Stimulated activated CD8-positive, alpha-beta memory T cell treated with anti-CD3 and anti-CD28 coated beads, Interleukin-4, amount 100 ng/mL, for 1 hour (primary cell): ENCODE measurements at places on chromosomes 3 and 15.

DNA sequence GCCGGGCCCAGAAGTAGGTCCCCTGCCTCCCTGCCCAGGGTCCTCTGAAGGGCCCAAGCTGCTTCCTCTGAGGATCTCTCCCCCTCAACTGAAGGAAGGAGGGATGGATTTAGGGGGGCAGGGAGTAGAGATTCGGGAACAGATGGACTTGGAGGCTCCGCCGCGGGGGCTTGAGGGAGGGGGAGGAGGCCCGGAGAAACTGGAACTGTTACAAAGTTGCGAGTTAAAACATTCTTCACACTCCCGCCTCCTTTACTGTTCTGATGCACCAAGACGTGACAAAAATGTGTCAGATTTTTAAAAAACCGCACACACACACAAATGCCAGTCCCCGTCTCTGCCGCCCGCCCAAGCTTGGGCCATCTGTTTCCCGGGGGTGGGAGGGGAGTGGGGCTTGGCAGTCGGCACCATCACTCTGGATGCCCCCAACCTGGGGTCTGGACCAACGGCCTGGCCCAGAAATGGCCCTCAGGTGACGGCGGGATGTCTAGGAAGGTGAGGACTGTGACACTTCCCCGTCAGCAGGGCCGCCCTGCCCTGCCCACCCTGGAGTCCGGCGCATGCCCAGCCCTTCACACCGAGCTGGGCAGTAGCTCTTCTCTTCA, 25.0 kb upstream of the LINGO1 start:
- no peak for DNase-seq

DNA sequence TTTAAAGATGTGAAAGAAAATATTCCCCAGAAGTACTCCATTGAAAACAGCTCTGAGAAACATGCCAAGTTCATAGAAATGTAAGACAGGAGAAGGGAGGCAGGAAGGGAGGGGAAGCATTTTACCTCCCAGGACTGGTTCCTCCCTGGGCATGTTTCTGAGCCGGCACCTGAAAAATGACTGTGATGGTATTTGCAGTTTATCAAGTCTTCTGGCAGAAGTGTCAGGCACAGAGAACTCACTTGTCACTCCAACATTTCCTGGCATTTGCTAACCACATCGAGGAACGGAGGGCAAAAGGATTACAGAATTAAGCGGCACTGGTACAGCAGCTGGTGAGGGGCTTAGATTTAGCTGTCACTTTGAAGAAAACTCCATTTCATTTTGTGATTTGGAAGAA, 1054.0 kb downstream of the TUSC7 start:
- no peak for DNase-seq

DNA sequence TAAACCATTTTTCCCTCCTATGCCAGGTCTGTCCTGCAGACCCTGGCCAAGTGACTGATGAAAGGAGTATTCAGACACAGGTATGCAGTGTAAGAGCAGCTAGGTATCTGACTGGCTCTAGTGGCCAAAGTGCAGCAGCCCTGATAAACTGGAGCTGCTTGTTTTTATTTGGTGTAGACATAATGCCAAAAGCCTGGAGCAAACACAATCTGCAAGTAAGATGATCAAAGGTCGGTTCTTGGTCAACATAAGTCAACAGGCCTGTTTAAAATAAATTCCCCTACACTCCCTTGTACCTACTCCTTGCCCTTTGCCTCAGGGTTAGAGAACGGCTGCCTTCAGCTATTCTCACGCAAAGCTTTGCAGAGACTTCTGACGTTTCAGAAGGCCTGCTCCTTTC, 1003.1 kb downstream of the ZPLD1 start:
- DNase-seq, result no peak

DNA sequence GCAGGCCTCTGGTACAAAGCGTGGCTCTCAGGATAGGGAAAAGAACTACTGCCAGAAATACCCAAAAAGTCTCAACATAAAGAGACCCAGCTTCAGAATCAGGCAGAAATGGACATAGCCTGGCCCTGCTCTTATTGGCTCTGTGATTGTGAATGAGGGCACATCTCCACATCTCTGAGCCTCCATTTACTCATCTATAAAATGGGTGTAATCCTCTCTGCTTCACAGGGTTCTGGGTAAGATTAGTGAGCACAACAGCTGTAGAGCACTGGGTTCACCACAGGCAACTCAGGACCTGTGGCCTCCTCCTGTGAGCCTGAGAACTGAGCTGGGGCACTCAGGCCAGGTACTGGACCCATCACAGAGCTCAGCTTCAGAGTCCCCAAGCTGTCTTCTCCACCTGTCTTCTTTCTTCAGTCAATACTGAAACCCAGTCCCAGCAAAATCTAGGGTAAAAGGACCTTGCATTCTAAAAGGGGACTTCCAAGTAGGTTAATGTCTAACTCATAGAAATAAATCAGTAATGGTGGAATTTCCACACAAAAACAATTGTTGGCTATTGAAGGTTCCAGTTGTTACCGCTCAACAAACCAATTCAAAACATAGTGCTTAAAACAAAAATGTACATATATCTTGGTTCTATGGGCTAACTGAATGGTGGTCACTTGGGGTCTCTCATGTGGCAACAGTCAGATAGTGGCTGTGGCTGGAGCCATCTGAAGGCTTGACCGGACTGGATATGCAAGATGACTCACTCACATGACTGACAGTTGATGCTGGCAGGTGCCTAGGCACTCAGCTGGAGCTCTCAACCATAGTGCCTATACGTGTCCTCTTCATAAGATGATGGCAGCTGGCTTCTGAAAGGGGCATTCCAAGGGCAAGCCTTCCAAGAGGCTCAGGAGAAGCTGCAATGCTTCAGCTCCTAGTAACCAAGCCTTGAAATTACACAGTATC, 47.3 kb downstream of the TRIM42 start:
- no peak for DNase-seq

- DNase-seq, result no peak
Measured at GRCh38 chr3:170220871-170221270, 1.4 kb upstream of the PRKCI start.

DNA sequence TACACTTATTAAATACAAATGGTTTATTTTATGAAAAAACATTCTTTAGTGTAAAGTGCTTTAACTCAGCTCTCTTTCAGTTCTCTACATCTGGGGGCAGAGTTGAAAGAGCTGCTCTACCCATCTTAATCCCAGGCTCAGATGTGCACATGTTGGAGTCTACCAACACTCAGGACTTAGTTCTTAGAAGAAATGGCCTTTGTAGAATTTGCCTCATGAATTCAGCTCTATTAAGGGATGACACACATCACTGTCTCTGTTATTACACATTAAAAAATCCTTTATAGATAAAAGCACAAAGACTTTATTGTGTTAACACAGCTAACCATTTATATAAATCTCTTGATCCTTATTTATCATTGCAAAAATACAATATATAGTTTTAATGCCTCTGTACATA, 31.7 kb upstream of the GSK3B start:
- no peak for DNase-seq

GRCh38 chr3:43055393-43055792, 50.5 kb downstream of the POMGNT2 start:
- no peak for DNase-seq

GRCh38 chr15:60392601-60392985, 5.2 kb downstream of the ANXA2 start:
- no peak for DNase-seq

DNA sequence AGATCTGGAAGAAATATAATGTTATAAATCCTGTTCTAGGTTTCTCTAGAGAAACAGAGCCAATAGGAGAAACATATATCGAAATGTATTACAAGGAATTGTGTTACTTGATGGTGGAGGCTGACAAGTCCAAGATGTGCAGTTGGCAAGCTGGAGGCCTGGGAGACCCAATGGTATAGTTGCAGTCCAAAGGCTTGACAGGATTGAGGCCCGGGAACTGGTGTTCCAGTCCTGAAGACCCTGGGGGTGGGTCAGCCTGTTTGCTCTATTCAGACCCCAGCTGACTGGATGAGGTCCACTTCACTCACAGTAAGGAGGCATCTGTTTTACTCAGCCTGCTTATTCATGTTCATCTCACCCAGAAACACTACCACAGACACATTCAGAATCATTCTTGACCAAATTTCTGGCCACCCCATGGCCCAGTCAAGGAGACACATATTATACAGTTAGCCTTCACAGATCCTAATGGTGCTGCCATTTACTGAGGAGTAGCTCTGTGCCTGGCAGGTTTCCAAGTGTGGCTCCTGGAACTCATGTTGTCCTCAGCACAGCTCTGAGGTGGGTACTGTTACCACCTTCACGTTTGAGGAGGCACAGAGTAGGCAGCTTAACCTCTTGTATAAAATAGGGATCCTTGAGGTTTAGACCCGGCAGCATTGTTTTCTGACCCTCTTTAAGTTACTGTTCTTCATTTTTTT, 3.7 kb downstream of the TRAK1 start:
- no peak for DNase-seq

- DNase-seq, result no peak
Measured at GRCh38 chr15:64634027-64634426, 141.4 kb downstream of the RBPMS2 start.

DNA sequence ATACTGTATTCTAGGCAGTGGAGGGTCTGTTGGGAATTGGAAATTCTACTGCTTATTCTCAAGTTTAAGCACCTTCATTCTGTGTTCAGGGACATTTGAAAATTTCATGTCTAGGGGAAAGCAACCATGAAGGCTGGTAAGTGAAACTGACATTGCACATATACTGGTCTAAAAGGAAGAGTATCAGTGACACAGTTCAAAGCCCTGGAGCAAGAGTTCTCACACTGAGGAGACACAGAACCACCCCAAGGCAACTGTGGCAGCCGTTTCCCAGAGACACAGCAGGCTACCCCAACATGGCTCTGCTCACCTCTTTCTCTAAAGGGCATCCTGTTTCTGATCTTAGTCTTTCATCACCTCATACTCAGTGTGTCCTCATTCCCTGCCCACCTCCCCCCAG, 67.5 kb downstream of the KCNMB2 start:
- no peak for DNase-seq

DNA sequence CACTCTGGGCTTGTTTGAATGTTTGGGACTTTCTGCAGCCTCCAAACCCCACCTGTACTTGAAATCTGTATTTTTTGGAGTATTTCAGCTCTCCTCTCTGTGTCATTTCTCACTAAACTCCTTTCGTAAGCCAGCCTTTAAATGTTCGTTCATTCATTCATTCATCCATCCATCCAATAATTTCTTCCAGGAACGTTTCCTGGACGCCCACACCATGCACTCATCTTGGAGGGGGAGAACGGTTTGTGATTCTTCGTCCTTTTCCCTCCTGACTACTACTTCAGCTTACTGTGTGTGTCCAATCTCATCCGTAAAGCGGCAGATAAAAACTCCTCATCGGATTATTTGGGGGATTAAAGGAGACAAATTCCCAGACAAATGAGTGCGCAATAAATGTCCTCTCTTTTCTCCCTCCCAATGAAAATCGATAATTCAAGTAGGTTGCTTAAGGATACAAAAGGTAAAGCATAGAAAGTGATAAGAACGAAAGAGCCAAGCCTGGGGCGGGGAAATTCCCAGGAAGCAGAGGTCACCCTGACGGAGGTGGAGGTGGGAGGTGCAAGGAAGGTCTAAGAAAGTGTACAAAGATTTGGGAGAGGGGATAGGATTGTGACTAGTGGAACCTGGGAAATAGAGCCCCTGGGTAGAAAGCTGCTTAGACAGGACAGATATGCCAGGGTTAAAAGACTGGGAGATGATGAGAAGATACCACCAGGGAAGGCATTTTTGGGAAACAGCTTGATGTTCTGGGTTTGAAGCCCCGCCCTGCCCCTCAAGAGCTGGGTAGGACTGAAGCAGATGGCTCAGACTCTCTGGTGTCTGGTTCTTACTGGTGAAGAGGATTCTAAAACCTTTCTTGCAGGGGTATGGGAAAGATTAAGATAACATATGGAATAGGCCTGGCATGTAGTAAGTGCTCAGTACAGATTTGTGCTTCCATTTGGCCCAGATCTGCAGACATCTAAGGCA, 896 bp upstream of the KLHL25 start:
- no peak for DNase-seq
